ENCODE measurements at places on chromosomes 1 and 21. TPM values are rescaled to one million over a fixed set of nuclear protein-coding genes. Genes with fewer than 3 reads are reported as not detected.

DNA sequence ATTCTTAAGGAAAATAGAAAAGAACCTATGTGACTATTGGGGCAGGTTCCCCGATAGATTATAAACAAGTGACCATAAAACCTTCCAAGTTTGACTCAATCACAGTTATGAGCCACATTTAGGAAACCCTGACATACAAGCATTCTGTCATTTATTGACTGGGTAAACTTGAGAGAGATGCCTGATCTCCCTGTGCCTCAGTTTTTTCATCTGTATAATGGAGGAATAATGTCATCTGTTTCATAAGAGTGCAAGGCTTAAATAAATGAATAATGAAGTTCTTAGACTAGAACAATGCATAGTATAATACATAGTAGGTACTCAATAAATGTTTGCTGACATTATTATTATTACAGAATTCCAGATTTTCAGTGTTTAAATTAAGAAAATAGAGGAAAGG, 18.9 kb upstream of the EEIG2 start:
- DNase-seq, result no peak

DNA sequence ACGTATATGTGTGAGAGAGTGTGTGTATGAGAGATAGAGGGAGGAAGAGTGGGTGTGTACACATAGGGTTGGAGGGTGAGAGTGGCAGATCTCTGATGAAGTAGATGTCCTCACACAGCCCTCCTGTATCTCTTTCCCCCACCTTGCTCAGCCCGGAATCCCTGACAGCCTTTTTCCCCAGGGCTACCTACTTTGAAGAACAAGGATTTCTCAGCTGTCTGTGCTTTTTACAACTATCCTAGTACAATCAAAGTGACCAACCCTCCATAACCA, 29.1 kb upstream of the CADM3 start:
- no peak for DNase-seq

GRCh38 chr1:232142403-232143314, 487.3 kb downstream of the SIPA1L2 start:
- DNase-seq, result no peak

DNA sequence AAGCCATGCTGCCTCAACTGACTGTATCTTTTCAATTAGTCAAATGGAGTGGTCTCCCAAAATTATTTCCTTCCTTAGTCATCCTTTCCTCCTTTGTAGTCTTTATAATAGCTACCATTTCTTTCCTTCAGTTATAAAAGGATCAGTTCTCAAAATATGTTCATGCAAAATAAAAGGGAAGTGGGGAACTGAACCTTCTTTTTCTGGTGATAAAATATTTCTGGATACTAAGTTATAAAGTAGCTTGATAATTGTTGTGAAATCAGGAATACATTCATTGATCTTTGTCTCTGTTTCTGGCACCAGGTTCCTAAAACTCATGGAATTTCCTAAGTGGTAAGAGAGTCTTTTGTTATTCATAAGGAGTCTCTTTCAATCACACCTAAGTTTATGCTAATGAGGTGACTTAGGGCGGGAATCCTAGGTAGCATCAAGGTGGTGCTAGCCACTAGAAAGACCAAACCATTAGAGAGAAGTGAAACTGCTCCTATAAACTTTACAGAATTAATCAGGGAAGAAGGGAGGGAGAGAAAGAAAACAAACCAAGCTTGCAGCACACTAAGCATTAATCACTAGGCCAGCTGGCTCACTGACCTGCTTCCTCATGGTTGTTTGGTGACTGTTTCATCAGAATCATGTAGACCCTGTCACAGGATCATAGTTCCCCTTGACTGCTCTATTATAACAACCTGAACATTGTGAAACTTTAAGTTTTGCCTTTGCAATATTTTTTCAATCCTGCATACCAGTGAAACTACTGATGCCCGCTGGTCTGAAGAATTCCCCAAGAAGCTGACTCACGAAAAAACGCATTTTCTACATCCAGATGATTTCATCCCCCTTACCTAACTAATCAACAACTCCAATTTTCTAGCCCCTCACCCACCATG, 161.6 kb upstream of the PTBP2 start:
- DNase-seq, result no peak

DNA sequence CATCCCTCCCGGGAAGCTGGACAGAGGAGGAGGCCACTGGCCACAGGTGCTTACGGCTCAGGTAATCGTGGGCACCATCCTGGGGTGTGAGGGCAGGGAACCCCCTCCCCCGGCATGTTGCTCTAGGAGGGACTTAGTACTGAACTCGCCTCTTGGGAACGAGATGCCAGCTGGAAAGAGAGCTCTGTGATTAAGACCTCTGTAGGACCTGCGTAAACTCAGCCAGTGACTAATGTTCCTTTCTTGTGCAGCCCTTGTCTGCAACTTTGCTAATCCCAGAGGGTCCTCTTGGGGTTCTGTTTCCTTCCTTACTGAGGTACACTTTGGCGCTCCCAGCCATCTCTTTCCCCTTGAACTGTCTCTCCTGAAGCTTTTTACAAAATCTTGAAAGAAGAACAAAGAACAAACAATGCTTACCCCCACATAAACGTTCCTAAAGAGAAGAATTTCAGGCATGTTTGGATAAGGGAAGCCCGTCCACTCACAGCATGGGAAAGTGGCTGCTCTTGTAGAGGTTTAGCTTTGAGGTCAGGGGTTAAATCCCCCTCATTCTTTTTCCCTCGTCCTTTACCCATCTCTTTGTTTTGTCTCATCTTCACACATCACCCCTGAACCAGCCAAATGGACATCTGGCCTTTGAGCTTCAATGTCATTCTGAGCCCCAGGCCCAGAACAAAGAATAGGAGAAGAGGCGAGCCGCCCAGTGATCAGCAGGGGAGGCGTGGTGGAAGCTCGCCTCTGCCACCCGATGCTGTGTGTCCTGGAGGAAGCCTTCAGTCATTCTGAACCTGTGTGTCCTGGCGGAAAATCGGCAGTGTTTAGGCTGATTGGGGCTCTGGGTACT, 37.4 kb downstream of the CITED4 start:
- no peak for DNase-seq

GRCh38 chr1:183444243-183444642, 26.1 kb upstream of the NMNAT2 start:
- no peak for DNase-seq

GRCh38 chr1:200036619-200037270, 9.2 kb downstream of the NR5A2 start:
- DNase-seq, result no peak

DNA sequence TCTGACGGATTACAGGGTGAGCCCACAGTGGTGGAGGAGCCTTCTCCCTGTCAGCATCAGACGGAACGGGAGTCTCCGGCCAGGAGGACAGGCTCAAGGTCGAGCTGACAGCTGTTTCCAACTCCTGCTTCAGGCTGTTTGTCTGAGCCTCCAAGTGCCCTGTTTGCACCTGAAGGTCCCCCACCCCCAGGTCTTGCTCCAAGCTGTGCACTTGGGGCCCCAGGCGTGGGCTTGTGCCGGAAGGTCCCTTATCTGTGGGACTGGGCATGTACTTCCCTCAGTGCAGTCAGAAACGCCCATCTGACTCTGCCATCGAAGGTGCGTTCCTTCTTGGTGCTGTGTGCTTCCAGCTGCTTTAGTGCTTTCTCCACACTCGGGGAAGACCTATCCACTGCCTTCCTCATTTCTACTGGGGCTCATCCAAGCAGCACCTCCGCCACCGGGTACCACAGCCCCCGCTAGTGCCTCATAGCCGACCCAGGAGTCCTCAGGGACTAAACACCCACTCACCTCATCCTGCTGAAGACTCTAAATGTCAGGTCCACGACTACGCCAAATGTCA, 29.5 kb upstream of the CR2 start:
- no peak for DNase-seq

GRCh38 chr21:39196310-39196709, 13.1 kb upstream of the PSMG1 start:
- DNase-seq, result no peak

DNA sequence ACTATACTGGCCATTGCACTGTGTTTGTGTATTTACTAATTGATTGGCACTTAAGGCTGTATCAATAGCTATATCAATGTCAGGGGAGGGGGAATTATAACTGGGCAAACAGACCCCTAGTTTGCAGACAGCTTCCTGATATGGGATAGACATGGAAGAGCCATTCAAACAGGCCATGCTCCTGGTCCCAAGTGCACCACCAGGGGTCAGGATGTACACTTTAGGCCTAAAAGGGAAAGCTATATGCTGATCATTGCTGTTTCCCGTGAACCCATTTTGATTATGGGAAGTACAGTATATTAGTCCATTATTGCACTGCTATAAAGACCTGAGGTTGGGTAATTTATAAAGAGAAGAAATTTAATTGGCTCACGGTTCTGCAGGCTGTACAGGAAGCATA, 124.9 kb upstream of the BACE2 start:
- DNase-seq, result no peak

- DNase-seq, result no peak
Observed at GRCh38 chr1:225973158-225973557, 26.0 kb downstream of the SDE2 start.

BRINP2 gene
- total RNA-seq, result not detected

GPR157 gene
- 4.6 TPM for total RNA-seq

COL24A1 gene
- total RNA-seq, result 0.02 TPM

CATSPERE gene
- total RNA-seq, result 0.14 TPM

CFHR4 gene
- not detected for total RNA-seq

SPRR3 gene
- total RNA-seq, result not detected

ZNF648 gene
- total RNA-seq, result not detected

CLDN17 gene
- not detected for total RNA-seq

NBPF12 gene
- total RNA-seq, result 13.0 TPM

SLC19A2 gene
- total RNA-seq, result 12.1 TPM

TMEM79 gene
- total RNA-seq, result 9.3 TPM

CFHR3 gene
- not detected for total RNA-seq

LCE1D gene
- total RNA-seq, result not detected

LRRC71 gene
- total RNA-seq, result not detected

EXTL1 gene
- not detected for total RNA-seq

SMCP gene
- total RNA-seq, result not detected
